ENCODE measurements at places on chromosomes 11 and 22.
A peak's percentile ranks its signal among the peaks of the same experiment; 100 is the strongest.

DNA sequence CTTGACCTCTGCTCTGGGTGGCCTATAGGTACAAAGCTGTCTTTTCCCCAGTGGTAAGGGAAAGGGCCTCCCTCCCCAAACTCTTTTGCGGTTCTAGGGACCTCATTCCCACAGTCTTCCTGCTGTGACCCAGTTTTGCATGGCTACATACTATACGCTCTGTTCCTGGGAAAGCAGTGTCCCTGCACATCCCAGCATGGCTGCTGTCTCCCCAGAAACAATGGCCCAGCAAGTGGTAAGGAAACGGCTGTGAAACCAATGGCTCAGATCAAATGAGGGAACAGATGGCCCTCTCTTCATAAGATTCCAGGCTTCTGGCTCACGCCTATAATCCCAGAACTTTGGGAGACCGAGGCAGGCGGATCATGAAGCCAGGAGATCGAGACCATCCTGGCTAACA is 41.1 kb downstream of the RPL27A start:
- DNase-seq = no peak

GRCh38 chr11:73239111-73239521 is 21.0 kb downstream of the P2RY2 start:
- no peak for DNase-seq

GRCh38 chr11:12768726-12769673 is 94.8 kb downstream of the TEAD1 start:
- no peak for DNase-seq

- DNase-seq = no peak
Observed at GRCh38 chr11:26578998-26579661, 7.1 kb upstream of the MUC15 start.

DNA sequence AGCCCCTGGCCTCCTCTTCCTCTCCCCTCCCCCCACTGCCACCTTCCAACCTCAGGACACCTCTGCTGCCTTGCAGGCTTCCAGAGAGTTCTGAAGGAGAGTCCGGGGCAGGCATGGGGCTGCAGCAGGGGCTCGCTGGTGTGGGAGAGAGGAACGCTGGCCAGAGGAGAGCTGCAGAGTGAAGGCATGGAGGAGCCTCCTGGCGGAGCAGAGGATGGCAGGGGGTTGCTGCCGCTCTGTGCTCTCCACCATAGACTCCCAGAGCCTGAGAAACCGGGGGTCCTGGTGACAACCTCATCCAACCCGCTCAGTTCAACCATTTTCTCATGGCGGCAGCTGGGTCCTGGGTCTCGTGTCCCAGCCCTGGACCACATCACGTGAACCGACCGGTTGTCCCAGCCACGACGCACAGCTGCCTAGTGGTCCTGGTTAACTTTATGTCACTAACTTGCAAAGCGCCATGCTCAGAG is 17.5 kb downstream of the MRGPRG start:
- no peak for DNase-seq

- no peak for DNase-seq
Observed at GRCh38 chr11:7563281-7563680, 49.5 kb downstream of the PPFIBP2 start.

GRCh38 chr11:35272391-35272902 is 133.5 kb downstream of the CD44 start:
- DNase-seq = no peak

GRCh38 chr11:126359431-126360048 is 4.1 kb downstream of the ST3GAL4 start:
- no peak for DNase-seq

DNA sequence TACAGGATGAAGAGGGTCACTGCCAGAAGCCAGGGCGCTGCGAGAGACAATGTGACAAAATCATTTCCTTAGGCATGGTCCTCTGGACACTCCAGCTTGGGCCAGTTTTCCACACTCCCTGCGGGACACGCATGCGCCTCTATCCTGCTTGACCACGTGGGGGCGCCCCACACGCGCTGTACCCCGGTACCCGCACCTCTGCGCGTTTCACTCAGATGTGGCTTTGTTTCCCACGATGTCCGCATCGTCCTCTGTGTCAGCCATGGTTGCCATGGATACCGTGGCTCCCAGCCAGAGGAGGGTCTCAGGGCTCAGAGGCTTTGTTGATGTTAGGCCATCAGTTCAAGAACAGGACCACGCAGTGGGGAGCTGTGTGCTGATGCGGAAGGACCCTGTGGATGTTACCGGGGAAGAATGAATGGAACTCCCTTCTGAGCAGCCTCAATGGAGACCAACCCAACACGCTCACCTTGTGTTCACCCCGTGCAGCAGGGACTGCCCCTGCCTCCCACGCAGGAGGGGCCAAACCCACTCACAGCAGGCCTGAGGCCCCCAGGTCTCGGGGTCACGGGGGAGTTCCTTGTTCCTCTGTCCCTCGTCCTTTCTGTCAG is 101.1 kb upstream of the SLC22A12 start:
- DNase-seq = peak; percentile 18

GRCh38 chr11:20008190-20008870 is 151.9 kb downstream of the DBX1 start:
- DNase-seq = no peak

DNA sequence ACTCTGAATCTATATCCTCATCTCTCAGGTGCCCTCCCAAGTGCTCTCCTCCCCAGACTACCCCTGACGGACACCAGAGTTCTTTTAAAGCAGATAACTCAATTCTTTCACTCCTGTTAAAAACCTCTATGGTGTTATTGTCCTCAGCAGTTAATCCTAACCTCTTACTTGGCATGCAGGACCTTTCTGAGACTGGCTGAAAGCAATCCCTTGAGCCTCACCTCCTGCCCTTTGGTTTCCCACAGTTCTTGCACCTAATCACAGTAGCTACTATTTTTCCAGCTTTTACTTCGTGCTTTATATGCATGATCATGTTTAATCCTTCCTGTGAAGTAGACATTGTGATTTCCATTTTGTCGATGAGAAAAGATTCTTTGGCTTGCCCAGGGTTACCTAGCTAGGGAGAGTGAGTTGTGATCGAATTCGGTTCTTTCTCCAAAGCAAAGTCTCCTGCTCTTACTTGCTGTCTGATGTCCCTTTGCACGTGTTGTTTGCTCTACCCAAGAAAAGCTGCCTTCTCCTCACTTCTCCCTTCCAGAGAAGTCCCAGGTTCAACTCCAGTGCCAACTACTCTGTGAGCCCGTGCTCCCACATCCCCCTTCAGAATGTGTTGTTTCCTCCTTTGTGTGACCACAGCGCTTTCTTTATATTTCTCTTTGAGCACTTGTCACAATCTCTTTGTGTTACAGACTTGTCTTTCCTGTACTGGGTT is 2.1 kb downstream of the UBE2L3 start:
- DNase-seq = no peak

DNA sequence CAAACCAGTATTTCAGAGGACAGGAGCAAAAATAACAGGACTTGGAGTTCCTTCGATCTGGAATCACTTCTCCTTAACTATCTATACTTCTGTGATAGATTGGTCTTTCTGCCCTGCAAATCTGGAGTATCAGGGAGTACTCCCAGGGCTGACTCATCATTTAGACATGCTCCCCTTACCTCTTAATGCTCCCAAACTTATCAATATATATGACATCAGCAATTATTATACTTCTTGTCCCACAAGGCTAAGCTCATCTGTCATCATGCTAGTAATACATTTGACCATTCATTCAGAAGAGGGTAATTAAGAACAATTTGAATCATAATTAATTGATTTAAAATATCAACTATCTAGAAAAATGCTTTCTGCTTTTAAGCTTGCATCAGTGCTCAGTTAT is 163.8 kb downstream of the SWAP70 start:
- DNase-seq = no peak

DNA sequence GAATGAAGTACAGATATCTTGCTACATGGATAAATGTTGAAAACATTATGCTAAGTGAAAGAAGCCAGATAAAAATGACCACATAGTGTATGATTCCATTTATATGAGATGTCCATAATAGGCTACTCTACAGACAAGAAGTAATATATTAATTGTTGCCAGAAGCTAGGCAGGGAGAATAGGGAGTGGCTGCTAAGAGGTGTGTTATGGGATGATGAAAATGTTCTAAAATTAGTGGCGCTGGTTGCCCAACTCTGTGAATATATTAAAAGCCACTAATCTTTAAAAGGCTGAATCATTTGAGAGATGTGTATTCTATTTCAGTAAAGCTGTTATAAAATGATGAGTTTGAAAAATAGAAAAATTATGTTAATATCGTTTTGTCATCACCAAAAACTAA is 144.4 kb downstream of the NCAM1 start:
- no peak for DNase-seq

DNA sequence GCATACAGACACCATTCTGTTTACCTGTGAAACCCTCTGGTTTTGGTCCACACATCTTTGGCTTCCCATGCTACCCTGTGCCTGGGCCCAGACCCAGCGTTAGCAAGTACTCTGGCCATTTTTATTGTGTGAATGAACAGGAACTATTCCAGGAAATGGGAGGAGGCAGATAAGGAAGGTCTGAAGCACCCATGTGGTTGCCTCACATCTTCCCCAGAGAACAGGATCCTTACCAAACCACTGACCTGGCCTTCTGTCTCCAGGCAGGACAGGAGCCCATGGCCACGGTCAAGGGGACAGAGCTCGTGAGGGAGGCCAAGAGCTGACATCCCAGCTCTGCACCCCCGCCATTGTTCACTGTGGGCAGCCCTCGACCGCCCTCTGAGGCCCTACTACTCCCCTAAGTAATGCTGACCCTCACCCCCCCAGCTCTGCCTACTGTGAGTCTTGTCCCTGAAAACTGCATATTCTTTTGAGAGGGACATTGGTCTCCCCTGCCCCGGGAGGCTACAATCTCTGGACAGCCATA is 97.7 kb upstream of the TP53I11 start:
- DNase-seq = no peak

- no peak for DNase-seq
Observed at GRCh38 chr11:119744577-119744976, 15.6 kb upstream of the NECTIN1 start.

DNA sequence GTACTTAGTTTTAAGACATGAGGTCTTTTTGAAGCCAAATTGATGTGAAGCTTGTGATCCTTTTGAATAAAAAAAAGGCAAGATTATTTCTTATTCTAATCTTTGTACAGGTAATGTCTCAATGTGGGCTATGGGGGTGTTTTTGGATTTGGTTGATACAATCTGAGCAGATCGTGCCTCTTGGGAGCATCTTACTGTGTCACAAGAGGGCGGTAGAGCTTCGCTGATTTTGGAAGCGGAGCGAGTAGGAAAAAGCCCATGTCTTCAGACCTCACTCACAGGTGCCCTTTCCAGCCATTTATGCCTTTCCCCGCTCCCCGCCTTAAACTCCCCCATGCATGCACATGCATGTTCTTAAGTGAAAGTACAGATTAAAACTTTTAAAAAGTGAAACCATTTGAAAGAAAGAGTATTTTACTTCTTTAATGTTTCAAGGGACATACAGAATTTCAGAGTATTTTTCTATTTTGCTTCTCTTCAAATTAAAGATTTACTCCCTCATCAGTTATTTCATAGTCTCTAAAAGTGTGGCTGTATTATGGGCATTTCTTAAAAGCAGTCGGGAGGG is 18.8 kb downstream of the DDX25 start:
- DNase-seq = peak; percentile 35

GRCh38 chr11:86508604-86509587 is 134.2 kb downstream of the CCDC81 start:
- no peak for DNase-seq

DNA sequence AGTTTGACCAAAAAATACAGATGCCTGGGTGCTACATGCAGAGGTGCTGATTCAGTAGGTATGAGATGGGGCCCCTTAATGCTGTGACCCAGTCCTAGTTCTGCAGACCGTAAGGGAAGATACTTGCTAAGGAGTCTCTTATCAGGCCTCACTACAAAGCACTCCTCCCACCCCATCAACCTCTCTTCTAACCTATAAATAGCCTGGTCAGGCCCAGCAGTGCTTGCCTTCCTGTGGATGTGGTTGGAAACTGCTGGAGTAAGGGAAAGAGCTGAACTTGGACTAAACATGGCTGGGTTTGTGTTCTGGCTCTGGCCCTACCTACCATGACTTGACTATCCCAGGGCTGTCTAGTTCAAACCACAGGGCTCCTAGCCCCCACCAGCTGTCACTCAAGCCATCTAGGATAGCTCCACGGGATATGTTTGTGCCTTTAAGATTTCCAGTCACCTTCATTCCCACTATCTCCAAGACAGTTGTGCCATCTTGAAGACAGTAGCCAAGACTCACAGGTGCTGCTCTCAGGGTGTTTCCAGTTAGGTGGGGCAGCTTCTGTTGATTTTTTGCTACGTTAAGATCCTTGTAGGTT is 9.5 kb upstream of the DKK3 start:
- no peak for DNase-seq

DNA sequence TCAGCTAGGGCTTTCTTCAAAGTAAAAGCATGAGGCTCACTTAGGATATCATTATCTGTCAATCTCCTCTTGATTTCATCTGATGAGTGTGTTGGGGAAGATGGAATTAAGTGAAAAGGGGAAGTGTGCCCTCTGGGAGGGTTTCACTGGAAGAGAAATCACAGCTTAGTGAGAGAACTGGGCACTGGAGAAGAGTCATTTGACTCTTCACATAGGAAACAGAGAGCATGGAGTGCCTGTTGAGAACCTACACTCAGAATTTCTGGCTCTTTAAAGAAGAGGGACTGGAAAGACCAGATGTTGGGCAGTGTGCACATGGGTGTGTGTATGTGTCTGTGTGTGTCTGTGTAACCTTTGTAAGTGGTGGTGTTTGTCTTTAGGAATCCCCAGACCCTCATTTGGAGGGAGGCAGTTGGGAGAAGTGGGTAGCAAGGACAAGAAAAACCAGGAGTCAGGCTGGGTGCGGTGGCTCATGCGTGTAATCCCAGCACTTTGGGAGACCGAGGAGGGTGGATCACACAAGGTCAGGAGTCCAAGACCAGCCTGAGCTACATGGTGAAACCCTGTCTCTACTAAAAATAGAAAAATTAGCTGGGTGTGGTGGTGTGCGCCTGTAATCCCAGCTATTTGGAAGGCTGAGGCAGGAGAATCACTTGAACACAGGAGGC is 10.0 kb downstream of the STX3 start:
- DNase-seq = no peak

DNA sequence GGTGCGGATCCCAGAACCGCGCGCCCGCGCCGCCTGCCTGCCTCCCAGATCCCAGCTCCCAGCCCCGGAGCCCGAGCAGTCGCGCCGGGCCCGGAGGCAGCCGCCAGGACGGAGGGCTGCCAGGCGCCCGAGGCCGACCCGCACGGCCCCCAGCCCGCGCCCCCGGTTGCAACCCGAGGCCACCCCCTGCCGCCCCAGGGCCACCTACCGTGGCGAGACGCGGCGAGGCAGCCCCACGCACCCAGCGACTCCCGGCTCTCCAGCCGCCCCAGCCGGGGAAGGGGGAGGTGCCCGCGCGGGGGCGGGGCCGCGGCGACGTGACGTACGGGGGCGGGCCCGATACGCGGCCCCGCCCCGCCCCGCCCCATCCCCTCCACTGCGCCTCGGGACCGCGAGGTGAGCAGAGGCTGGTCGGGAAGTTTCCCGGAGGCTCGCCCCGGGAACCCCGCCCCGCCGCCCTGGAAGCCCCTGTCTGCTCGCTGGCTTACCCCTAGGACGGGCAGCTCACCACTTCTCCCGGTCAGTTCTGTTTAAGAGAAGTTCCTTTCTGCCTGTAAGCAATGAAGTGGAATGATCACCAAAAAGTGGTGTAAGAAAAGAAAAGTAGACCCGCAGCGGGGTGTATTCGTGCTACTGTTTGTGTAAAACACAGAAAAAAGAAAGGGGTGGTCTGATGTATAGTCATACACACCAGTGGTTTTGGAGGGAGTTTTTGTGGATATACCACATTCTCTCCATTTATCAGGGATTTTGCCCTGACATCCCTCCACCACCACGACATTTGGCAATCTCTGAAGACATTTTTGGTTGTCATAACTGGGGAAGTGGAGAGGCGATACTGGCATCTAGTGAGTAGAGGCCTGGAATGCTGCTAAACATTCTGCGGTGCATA is at the start of gene TPST2:
TPST2 (minus strand) TSS at position 288 of the 892 bp plus-strand sequence. CDS start 48,502 bp downstream, outside the sequence.
- DNase-seq = peak; percentile 72

GRCh38 chr11:58813693-58814092 is 30.8 kb downstream of the GLYATL2 start:
- no peak for DNase-seq

Data from effector CD4-positive, alpha-beta T cell (primary cell).